Smooth muscle cell of the brain vasculature (primary cell): ENCODE measurements at places on chromosomes 12 and 14.

DNA sequence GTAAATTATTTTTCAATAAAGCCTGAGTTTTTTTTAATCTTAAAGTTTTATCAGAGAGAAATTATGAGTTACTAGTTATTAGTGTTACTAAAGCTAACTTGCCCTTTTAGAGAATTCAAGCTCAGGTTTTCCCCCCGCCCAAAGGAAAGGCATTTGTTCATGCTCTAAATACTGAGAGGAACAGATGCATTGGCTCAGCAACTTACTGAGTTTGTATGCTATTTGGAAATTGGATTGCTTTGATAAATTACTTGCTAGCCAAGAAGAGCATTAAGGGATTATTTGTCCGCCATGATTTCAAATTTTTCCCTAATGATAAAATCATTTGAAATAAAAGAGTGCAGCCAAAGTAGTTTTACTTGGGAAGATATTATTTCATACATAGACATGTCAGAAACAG, 149.4 kb downstream of the METTL25 start:
- no peak for DNase-seq

GRCh38 chr12:70608184-70608583, 29.0 kb downstream of the PTPRB start:
- DNase-seq = no peak

DNA sequence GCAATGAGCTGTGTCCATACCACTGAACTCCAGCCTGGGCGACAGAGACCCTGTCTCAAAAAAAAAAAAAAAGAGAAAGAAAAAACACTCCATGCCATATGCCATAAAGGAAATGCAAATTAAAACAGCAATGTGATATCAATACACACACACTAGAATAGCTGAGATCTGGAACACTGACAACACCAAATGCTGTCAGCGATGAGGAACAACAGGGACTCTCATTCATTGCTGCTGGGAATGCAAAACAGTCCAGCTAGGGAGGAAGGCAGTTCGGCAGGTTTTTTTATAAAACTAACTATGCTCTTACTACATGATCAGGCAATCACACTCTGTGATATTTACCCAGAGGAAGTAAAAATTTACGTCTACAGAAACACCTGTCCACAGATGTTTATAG, 3.4 kb upstream of the ABCB9 start:
- DNase-seq = no peak

DNA sequence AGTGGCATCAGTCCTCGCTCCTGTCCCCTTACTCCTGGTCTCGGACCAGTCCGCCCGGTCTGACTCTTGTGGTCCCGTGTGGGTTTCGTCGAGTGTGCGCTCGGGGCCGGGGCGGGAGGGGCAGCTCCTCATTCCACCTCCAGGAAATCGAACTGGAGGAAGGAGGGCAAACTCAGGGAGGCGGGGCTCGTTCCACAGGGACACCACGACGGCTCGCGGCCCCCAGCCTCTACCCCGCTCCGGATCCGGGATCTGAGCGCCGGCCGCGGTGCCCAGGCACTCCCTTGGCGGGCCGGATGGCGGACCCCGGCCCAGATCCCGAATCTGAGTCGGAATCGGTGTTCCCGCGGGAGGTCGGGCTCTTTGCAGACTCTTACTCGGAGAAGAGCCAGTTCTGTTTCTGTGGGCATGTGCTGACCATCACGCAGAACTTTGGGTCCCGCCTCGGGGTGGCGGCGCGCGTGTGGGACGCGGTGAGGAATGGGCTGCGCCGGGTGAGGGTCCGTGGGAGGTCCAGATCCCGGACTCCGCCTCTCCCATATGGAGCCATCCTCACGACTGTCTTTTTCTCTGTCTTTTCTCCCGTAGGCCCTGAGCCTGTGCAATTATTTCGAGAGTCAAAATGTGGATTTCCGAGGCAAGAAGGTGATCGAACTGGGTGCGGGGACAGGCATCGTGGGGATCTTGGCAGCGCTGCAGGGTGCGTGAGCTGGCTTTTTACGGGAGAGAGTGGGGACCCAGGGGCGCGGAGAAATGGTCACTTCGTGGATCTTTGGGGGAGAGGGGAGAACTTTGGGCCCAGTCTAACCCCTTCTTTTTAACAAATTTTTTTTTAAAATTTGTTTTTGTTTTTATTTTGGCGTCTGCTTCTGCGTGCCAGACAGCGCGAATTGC, at the start of gene EEF1AKMT3:
Gene EEF1AKMT3 (plus strand): TSS at position 186 of the 894 bp plus-strand sequence. CDS start 111 bp downstream, at position 297.
- DNase-seq = no peak

- no peak for DNase-seq
Measured at GRCh38 chr12:17809206-17809605, 280.8 kb downstream of the RERGL start.

DNA sequence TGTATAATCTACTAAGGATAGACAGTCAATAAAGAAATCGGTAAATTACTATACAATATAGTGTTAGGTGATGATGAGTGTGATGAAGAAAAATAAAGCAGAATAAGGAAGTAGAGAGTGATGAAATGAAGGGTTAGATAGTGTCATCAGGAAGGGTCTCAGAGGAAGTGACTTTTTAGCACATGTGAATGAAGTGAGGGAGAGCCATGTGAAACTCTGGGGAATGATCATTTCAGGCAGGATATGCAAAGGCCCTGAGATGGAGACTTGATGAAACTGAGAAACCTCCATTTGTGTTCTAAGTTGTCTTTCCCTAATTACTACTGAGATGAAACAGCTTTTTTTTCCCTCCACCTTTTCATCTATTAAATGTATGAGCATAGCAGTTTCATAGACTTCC, 19.4 kb upstream of the GNPTAB start:
- no peak for DNase-seq

- DNase-seq = no peak
Measured at GRCh38 chr14:100654025-100654813, 67.0 kb upstream of the BEGAIN start.

- DNase-seq = no peak
Measured at GRCh38 chr14:77375164-77375950, 1.5 kb downstream of the TMED8 start.

GRCh38 chr12:12019881-12020280, 50.9 kb upstream of the BCL2L14 start:
- no peak for DNase-seq

DNA sequence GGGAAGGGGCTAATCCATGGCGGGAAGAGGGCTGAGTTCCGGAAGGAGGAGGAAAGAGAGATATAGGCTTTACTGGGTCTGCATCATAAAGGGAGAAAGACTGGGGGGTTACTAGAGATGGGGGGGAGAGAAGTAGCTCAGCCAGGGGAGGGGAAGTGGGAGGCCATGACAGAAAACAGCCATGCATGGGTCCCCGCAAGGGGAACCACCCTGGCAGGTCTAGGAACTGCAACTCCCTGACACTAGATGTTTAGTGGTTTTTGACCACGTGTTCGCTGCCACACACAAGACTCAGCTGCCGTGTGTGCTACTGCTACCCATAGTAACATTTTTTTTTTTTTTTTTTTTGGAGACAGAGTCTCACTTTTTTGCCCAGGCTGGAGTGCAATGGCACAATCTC, 145.0 kb downstream of the RIMBP2 start:
- no peak for DNase-seq

GRCh38 chr14:95313190-95313589, 6.5 kb downstream of the CLMN start:
- DNase-seq = no peak

GRCh38 chr12:70049596-70050360, 193.5 kb upstream of the CNOT2 start:
- no peak for DNase-seq

DNA sequence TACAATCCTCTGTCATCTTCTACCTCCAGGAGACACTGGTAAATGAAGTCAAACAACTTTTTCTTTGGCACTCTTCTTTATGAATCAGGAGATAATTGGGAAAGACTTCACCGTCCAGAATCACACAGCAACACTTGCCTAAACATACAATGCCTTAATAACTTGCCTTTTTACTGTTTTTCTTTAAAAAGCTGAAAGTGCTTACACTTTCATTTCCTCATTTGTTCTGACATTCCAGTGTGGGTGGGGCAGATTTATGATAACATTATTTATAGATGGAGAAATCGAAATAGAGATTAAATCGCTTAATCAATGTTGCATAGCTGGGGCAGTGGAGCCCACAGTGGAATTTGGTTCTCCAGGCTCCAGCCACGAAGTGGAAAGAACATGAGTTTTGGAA, 2.8 kb upstream of the FRS2 start:
- no peak for DNase-seq

- no peak for DNase-seq
Measured at GRCh38 chr12:12577786-12578185, 15.1 kb upstream of the DUSP16 start.

- no peak for DNase-seq
Measured at GRCh38 chr12:3972576-3972975, 99.4 kb upstream of the PARP11 start.

DNA sequence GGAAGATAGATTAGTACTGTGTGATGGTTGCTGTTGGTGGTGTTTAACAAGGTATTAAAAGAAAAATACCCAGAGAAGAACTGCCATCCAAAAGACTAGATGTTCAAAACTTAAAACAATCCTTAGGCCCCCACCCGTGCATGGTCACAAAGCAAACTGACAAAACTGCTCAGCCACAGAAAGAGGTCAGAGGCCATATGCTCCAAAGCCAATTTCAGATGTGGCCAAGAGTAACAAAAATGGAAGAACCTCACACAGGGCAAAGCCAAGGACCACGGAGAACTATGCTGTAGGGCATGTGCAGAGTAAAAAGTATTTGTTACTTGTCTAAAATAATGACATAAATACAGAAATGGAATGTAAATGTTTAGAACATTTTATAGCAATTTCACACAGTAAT, 5.3 kb downstream of the TXNDC16 start:
- DNase-seq = no peak

DNA sequence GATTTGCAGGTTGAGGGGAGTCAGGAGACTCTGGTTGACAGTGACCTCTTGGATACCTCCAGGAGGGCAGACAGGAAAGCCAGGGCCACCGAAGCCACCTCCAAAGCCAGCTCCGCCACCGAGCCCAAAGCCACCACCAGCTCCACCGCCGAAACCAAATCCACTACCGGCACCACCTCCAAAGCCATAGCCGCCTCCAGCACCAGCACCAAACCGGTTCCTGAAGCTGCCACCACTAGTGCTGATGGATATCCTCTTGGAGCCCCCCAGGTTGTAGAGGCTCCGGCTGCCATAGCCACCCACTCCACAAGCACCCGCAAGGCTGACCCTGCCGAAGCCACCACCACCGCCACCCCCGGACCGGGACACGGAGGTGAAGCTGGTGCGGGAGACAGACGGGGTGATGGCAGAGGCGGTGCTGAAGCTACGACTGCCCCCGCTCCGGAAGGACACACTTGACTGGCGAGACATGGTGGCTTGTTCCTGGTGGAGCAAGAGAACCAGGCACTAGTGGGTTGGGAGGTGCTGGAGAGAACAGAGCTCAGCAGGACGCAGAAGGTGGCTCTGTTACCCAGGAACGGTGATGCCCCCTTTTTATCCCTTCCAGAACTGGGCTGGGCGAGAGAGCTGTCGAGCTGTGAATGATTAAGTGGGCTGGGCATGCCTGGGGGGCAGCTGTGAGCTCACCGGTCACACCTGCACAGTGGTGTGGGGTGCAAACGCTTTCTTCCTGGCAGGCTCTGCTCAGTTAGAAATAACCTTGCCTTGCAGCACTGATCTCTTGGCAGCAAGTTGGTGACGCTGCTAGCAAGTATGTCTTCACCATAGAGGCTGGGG, at the start of gene KRT5:
Gene KRT5 (minus strand): TSS at position 569 of the 837 bp plus-strand sequence. CDS start 98 bp downstream, at position 471.
- DNase-seq = no peak

GRCh38 chr14:91925727-91926121, 21.8 kb downstream of the FBLN5 start:
- no peak for DNase-seq

DNA sequence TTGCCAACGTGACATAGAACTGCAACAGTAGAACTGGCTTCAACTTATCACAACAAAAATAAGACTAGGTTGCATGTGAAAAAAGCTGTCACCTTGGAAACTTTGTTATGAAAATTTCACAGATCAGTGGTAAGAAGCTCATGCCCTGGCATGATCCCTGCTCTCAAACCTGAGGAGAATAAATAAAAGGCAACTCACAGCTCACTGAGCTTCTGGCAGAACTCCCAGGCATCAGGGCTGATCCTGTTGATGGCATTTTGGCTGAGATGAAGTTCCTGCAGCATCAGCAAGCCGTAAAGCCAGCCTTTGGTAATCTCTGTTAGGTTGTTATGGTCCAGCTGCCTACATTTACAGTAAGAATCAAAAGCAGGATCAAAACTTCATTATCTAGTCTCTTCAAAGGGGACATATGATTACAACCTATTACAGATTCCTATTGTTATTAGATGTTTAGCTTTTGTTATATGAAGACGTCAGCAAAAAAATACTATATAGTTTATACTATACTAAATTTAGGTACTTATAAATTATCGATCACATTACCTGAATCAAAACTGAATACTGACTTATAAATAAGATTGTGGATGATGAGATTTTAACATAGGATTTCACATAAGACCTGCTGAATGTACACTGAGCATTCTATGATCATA, 32.0 kb downstream of the LRIG3 start:
- peak; percentile 61 for DNase-seq

- DNase-seq = no peak
Measured at GRCh38 chr14:36408388-36408787, 88.0 kb upstream of the MBIP start.

DNA sequence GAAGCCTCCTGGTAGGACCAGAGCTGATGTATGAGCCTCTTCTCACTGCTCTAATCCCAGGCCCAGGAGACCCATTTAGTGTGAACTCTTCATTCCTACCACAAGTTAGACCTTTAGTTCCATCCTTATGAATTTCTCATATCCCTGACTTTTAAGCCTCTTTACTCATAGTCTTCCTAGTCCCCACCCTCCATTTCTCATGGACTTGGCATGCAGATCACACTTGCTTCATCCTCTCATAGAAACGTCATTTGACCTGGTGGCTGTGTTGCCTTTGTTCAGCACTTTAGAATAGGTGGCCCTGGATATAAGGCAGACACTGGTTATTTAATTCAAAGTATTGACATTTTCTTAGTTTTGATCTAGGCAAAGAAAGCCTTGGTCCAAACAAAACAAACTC, 99.5 kb downstream of the SLC16A7 start:
- DNase-seq = no peak

- no peak for DNase-seq
Measured at GRCh38 chr12:28265435-28266042, 75.3 kb downstream of the CCDC91 start.

- no peak for DNase-seq
Measured at GRCh38 chr12:12885096-12885792, 6.1 kb upstream of the GPRC5A start.

GRCh38 chr14:94592457-94592856, 11.2 kb downstream of the SERPINA5 start:
- no peak for DNase-seq

DNA sequence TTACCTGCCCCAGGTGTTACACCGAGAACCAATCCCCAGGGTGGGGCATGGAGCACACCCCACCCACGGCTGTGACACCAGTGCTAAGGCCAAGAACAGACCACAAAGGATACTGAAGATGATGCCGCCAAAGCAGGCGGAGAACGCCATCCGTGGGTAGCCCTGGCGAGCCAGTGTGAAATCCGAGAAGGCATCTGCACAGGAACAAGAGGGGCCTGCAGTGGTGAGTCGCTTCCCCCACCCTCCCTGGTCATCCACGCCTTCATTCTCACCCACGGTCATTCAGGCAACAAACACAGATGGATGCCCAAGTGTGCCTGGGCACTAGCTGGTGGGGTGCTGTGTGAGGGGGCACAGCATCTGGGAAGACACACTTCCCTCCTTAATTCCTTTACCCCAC, 28.5 kb downstream of the SLC8B1 start:
- no peak for DNase-seq

- DNase-seq = no peak
Measured at GRCh38 chr14:104573930-104574329, 5.6 kb upstream of the C14orf180 start.
